ENCODE measurements at places on chromosomes 2 and 18. TPM values are rescaled to one million over a fixed set of nuclear protein-coding genes. Genes with fewer than 3 reads are reported as not detected.

PDE1A gene
- total RNA-seq: 3.9 TPM

MARCHF4 gene
- total RNA-seq: 0.25 TPM

RUFY4 gene
- total RNA-seq: not detected

MARCO gene
- 0.69 TPM for total RNA-seq

CYBRD1 gene
- 103 TPM for total RNA-seq

TUBA3E gene
- total RNA-seq: not detected

CYRIA gene
- total RNA-seq: 3.5 TPM

GRCh38 chr18:7488571-7488970 is 78.5 kb upstream of the PTPRM start:
- no peak for DNase-seq

GRCh38 chr2:142533177-142533576 is 344.3 kb upstream of the KYNU start:
- DNase-seq: no peak

DNA sequence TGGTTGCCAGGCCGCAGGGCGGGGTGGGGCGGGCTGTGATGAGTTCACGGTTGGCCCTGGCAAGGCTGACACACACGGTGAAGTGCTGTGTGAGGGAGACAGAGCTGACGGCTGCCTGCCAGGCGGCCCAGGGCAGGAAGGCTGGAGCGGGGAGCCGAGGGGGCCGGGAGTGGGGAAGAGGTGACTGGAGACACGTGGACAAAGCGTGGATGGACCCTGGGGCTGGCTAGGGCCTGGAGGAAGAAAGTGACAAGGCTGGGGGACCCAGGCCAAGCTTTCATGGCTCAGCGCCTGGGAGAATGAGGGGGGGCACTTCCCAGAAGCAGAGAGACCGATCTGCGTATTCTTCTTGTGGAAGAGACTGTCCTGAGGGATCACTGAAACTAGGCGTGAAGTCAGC is 123.2 kb downstream of the DYSF start:
- DNase-seq: no peak

GRCh38 chr2:185790361-185790760 is 51.8 kb downstream of the FSIP2 start:
- no peak for DNase-seq

GRCh38 chr18:79585395-79586370 is 93.9 kb upstream of the CTDP1 start:
- DNase-seq: peak; percentile 39

DNA sequence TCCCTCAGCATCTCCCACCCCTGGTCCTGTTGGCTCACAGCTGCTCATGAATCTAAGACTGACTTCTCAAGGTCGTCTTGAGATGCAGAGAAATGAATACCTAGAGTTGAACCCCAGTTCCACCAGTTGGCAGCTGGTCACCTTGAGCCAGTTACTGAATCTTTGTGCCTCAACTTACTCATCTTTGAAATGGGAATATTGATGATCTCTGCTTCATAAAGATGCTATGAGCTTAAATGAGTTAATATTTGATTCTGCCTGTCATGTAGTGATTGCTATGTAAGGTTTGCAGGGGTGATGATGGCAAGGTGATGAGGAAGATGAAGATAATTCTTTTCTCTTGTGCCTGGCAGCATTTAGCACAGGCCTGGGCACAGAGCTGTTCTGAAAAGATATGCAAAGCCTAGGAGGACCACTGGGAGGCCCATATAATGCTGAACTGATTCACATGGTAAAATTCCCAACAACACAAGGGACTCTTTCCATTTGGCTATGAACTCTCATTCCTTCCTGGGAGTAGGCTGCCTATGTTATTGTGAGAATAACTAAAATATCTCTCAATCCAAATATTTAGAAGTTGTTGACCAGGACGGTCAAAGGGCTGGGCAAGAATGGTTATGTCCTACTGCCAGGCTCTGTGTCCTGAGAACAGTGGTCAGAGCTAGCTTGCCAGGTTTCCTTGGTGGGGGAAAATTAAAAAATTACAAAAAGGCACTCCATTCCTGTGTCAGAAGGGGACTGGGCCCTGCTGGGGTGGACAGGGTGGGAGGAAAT is 70.9 kb downstream of the APOB start:
- no peak for DNase-seq

DNA sequence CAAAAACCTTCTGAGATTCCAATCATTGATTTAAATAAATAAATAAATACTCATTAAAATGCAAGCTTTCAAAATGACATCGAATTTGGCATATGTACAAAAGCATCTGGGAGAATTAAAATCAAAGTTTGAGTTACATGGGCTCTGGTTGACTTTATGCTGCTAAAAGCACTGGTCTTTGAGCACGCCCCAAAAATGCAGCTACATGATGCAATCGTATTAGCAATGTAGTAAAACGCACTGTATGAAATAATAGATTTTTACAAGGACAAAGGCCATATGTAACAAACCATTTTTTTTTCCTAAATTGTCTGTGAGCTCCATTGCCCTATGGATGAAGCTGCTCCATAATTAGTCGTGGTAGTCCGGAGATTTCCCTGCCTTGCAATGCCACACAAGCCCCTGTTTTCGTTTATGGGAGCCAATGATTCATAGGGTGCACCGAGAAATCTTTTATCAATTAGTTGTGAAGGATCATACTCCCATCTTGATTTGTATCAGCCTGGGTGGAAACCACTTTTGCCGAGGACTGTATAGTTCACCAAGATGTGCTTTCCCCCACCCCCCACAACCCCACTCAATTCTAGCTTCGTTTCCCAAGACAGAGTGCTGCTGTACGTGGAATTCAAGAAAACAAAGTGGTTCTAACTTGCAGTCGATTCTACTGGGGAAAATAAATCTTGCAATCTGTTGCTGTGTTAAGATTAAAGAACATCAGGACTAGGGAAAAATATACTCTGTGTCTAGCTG is 268.4 kb downstream of the IRS1 start:
- DNase-seq: no peak

DNA sequence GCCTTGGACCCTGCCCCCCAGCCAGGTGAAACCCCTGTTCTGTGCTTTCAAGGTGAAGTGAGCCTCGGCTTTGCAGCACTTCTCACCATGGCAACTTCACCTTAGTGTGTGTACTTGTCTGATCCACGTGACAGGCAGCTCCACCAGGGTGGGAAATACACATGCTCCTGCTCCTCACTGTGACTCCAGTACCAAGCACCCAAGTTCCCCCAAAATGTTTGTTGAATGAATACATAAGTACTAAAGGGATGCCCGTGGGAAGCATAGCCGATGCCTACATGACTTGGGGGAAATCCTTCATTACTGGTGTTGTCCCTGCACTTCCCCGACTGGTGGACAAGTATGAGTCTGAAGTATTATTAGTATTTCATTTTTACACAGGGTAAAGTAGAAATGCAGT is 41.8 kb upstream of the GBX2 start:
- no peak for DNase-seq

- no peak for DNase-seq
Measured at GRCh38 chr2:63863707-63864106, 22.0 kb downstream of the UGP2 start.

- DNase-seq: no peak
Measured at GRCh38 chr18:79461627-79462026, 65.9 kb downstream of the NFATC1 start.

- DNase-seq: no peak
Measured at GRCh38 chr2:72896446-72896845, 9.2 kb downstream of the SPR start.

DNA sequence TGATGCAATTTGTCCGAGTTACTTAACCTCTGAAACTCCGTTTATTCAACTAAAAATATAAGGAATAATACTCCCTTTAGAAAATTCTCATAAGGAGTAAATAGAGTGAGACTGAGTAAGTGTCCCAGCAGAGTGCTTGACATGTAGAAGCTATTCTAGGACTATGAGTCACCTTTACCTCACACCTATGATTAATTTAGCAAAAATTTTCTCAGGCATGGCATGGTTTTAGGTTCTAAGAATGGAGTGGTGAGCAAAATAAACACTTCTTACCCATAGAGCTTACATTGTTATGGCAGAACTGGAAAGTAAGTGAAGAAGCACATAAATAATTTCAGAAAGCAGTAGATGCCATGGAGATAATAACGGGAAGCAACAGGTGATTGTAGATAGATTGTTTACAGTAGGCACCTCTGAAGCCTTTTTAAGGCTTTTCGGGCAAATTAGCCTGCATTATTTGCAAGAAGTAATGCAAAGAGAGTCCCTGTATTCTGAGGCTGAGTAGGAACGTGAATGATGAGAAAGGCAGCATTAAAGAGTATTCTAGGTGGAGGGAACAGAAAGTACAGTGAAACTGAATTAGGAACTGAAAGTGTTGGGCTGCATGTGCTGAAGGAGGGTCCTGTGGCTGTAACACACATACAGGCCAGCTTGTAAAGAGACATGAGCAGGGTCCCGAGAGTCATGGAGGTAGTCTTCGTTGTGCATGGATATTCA is 209.2 kb downstream of the ZNF407 start:
- no peak for DNase-seq

- DNase-seq: no peak
Measured at GRCh38 chr18:65608471-65608870, 142.3 kb upstream of the CDH7 start.

GRCh38 chr18:77093067-77093430 is 39.5 kb downstream of the MBP start:
- no peak for DNase-seq

- DNase-seq: no peak
Measured at GRCh38 chr2:219537657-219538488, 5.7 kb downstream of the CHPF start.

- DNase-seq: no peak
Measured at GRCh38 chr2:113072584-113072983, 4.8 kb downstream of the IL1F10 start.

DNA sequence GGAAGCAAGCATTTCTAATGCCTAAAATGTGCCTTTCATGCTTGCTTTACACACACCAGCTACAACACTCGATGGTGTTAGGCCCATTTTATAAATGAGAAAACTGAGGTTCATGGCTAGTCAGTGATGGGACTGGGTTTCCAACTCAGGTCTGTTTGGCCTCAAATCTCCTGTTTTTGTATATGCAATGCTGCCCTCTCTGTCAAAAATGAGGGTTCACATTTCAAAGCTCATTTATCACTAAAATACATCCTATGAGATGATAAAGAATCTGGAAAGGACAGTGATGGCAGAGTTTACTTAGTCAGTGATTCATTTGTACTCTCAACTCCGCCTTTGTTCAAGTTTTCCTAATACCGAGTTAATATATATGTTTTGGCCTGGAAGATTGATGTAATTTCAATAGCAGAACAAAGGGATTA is 92.3 kb downstream of the KCTD1 start:
- DNase-seq: no peak

DNA sequence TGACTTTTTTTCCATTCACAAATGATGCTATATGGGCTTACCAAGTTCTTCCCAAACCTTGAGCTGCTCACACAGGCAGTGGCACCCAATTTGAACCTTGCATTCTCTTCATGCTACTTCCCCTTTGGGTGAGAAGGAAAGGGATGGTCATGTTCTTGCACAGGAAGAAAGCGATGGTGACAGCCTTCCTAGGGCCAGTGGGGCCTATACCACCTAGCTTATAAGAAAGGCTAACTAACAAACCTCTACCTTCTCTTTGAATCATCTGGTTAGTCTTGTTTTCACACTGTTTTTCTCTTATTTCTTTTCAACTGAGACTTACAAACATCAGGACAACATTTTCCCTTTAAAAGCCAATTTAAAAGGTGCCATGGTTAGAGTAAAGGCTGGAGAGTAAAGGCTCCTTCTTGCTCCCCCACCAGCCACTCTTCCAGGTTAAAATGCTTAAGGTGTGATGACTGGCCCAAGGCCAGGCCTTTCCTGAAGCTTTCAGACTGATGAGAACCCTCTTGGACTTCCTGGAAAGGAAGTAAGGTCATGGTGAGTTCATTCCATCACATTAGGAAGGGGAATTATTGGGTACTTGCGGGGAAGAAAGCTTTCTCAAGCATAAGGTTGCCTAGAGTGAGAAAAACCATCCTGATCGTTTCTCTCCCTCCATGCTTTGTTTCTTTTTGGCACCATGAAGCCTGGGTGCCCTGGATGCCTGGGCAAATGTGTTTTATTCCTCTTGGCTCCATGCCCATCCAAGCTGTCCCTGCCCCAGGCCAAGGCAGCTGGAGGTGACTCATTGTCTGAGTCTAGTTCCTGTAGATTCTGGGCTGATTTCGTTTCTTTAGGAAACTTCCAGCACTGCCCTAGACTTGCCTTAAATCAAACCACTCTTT is 41.4 kb upstream of the ITGB6 start:
- peak; percentile 60 for DNase-seq

DNA sequence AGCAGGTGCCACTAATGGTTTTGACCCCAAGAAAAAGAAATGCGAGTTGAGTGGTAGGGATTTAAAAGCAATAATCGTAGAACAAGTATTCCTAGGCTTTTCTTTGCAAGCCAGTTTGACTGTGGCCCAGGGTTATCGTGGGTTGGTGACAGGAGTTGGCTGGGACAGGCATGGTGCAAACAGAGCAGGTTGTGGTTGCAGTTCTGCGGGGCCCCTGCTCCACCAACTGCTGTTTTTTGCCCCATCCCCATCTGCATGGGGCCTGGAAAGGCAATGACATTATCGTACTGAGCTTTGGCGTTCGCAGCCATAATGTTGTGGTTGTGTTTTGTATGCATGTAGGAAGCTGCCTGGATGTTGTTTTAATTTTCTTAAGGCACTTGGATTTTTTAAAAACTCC is 274.0 kb downstream of the TSN start:
- DNase-seq: no peak

DNA sequence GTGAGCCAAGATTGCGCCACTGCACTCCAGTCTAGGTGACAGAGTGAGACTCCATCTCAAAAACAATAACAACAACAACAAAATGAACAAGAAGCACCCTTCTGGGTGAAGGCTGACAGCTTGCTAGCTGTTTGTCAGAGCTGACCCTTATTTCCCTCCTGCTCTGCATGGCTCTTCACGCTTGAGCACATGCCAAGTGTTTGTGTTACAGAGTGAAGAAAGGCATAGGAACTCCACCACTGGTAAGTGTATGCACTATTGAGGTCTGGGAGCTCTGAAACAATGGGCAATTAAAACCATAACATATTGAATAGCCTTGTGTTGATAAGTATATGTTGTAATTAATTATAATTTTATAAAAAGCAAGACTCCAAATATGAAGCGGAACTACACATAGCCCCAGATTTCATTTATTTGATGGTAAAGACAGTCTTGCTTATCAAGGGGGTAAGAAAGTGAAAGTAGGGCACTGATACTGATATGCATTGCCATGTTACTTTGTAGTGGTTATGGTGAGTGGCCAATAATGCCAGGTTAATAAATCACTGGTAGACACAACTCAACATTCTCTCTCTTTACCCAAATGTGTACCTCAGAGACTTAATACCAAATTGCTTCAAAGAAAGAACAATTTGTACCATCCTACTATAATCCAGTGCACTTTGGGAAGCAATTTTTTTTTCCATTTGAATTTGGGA is 163.4 kb downstream of the VWC2L start:
- no peak for DNase-seq

Data from mucosa of descending colon (tissue), 3 donors.